CD8-positive, alpha-beta T cell (primary cell): ENCODE measurements at places on chromosomes 7 and 10. TPM values are rescaled to one million over a fixed set of nuclear protein-coding genes. Genes with fewer than 3 reads are reported as not detected.

PITX3 gene
- total RNA-seq, result not detected

ADCYAP1R1 gene
- total RNA-seq, result not detected

ANXA8L1 gene
- total RNA-seq, result not detected

EN2 gene
- not detected for total RNA-seq

CPA5 gene
- not detected for total RNA-seq

LEP gene
- total RNA-seq, result not detected

IFIT2 gene
- total RNA-seq, result 18.4 TPM

DNA sequence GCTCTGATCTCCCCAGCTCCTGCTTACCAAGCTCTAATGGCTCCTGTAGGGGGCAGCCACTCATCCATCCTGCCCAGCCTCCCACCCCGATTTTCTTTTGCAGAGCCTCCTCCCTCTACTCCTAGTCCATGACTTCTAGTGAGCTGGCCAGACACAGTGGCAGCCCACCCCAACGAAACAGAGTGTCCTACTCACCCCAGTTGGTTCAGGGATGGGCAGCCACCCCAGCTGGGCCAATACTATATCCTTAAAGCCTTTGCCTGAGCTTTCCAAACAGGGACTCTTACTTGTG lies 77.1 kb downstream of the GRID1 start:
- DNase-seq, result no peak

DNA sequence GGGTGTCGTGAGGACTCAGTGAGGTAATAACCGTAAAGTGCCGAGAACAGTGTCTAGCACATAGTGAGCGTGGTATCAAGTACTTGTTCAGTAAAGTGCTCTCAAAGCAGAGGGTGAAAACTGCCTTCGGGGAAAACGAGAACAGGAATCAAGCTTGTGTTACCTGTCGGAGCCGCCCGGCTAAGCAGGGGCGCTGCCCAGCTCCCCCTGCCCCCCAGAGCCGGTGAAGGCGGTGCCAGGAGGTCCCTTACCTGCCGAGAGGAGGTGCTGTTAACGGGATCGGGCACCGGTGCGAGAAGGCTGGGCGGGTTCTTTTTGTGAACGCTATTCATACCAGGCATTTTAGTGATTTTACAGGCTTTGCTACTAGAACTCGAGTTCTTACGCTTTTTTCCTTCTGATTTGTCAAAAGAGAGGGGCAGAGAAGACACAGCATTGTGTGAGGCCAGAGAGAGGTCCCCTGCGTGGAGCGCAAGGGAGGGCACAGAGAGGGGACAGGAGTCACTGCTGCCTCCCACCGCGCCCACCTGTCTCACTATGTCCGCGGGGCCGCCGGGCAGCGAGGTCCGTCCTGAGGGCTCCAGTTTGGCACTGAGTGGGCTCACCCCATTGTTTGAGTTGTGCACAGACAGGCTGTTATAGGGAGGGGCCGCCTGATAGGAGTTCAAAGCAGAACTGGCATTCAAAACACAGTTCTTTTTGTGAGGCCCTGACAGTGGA lies 32.5 kb upstream of the EFCAB10 start:
- no peak for DNase-seq

DNA sequence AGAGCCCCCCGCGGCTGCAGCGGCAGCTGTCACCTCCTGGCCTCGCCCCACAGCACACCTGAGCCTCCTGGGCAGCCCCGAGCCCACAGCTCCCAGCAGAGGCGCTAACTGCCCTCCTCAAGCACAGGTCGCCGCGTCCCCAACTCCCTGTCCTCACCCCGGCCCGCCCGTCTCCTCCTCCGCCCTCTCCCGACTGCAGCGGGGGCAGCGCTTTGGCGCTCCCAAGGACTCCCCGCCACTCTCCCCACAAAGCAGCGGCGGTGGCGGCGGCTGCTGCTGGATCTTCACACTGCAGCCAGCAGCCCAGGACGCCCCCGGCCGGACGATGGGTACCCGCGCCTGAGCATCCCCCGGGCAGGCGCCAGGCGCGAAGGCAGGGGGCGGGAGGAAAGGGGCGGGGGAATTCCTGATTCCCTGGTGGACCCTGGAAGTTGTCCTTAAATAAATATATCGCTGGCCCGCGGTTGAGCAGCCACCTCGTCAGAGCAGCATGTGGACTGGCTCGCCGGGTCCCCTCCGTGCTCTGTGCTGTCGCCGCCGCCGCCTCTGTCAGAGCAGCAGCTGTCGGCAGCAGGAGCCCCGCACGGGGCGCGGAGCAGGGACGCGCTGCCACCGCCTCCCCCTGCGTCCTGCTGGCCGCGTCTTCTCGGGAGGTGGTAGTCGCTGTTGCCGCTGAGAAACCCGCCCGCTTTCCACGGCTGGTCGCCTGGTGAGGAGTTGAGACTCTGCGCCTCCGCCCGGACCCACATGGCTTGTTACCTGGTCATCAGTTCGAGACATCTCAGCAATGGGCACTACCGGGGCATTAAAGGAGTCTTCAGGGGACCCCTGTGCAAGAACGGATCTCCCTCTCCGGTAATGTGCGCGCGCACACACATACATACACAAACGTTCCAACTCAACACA lies at the start of gene ZNF804B:
Gene ZNF804B, plus strand, starts transcription at position 471 of the 906 bp plus-strand sequence. Its CDS starts 277 bp downstream, at position 748.
- DNase-seq, result no peak

DNA sequence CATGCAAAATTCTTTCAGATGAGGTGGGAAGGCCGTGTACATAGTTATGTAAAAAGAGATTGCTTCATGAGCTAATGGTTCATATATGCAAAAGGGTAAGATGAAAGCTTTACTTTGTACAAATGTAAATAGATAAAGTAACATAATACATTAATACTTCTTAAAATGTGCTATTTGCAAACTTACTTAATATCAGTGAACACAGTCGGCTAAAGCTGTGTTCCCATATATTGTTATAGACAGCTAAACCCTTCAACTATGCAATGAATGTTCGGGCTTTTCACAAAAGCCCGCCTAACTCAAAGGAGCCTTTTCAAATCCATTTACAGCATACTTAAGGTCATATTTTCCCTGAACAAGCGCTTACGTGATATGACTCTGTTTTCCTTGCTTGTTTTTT lies 340.6 kb upstream of the GALNT17 start:
- DNase-seq, result no peak

DNA sequence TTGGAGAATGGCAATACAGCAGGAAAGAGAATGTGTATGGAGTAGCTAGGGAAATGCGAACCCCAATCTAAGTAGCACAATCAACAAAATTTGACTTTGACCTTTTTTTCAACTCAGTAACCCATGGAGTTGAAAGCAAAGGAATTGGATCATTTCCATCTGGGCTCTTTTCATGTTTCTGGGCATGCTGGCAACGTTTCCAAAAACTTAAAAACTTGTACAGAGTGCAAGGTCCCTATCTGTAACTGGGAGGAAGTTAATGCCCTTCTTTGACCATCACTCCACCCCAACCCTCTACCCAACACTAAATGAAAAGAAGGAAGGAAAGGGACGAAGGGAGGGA lies 1.3 kb upstream of the HIBADH start:
- no peak for DNase-seq
